ENCODE measurements at places on chromosomes 12 and 14. TPM values are rescaled to one million over a fixed set of nuclear protein-coding genes. Genes with fewer than 3 reads are reported as not detected.

The PSEN1 gene
- 39.3 TPM for total RNA-seq

The GDF3 gene
- not detected for total RNA-seq

The GPRC5D gene
- not detected for total RNA-seq

The KRT6C gene
- total RNA-seq = not detected

DNA sequence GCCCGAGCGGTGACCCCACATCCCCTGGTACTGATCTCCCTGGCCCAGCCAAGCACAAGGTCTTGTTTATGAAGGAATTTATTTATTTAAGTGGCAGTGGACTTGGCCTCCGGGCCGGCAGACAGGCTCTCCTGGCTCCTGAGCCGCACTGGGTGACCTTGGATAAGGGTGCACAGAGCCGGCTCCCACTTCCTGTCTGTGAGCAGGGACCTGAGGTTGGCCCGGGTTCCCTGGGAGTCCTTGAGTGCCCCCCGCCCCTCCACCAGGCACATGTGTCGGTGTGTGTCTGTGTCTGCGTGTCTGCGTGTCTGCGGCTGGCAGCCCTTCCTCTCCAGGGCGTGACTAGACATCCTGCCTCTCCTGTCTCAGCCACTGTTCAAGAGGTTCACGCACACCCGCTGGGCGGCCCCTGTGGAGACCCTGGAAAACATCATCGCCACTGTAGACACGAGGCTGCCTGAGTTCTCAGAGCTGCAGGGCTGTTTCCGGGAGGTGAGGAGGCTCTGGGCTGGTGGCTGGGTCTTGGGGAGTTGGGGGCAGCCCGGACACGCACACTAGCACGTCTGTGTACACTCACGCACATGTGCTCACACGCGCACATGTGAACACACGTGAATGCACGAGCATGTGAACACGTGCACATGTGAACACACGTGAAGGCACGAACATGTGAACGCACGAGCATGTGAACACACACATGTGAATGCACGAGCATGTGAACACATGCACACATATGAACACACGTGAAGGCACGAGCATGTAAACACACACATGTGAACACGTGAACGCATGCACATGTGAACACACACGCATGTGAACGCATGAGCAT lies 9.3 kb downstream of the TNFAIP2 start:
- peaks cover 78% of the 10 kb centered on the region for H3K4me1 ChIP-seq
- no peaks in the 10 kb centered on the region for H3K27me3 ChIP-seq
- no peak overlapping the region for H3K4me3 ChIP-seq

DNA sequence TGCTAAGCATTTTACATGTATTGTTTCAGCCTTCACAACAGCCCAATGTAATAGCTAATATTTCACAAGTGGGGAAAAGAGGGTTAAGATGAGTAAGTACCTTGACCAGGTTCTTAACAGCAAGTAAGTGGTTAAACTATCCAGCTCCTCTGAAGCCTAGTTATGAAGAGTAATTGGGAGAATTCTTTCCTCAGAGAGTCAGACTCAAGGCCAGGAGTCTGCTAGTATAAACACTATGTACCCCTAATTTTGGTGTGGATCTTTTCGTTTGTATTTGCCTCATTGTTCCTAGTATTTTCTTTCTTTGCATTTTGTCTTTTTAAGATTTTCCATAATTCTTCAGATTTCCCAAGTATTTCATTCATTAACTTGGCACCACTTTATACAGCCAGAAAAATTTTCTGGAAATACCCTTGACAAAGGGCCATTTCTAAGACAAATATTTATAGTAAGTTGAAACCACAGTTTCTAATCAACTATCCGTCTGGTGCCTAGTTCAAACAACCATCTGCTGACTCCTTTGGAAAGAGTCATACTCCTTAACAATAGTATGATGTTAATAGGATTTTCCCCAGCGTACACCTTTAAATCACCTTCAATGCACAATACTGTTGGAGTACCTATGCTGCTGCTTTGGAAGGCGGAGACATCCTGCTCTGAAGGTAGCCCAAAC lies 81.2 kb downstream of the SCAF11 start:
- peaks cover 5% of the 10 kb centered on the region for H3K36me3 ChIP-seq
- H3K4me3 ChIP-seq = no peak overlapping the region
- H3K27ac ChIP-seq = no peak overlapping the region
- no peak for DNase-seq

- no peaks in the 10 kb centered on the region for H3K4me1 ChIP-seq
- no peak overlapping the region for H3K4me3 ChIP-seq
- no peak overlapping the region for H3K27ac ChIP-seq
These were observed 129.1 kb downstream of the GPR135 start for GRCh38 chr14:59336098-59336497.

DNA sequence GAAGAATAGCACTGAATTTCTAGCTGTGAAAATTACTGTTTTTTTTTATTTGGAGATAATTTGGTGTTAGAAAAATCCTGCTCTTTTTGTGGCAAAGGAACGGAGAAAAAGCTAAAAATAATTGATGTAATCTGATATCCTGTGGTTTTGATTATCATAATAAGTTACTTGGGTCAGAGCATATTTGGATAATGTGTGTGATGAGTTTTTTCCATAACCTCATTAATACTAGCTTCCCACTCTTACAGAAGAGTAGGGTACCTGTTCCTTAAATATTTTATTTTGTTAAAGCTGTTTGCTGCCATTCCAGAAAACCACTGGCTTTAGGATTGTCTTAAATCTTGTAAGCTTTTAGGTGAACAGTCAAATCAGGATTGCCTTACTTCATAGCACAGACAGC lies 4.7 kb downstream of the PSMC6 start:
- peaks cover under 1% of the 10 kb centered on the region for H3K4me1 ChIP-seq
- no peak overlapping the region for H3K27ac ChIP-seq
- no peak for DNase-seq

DNA sequence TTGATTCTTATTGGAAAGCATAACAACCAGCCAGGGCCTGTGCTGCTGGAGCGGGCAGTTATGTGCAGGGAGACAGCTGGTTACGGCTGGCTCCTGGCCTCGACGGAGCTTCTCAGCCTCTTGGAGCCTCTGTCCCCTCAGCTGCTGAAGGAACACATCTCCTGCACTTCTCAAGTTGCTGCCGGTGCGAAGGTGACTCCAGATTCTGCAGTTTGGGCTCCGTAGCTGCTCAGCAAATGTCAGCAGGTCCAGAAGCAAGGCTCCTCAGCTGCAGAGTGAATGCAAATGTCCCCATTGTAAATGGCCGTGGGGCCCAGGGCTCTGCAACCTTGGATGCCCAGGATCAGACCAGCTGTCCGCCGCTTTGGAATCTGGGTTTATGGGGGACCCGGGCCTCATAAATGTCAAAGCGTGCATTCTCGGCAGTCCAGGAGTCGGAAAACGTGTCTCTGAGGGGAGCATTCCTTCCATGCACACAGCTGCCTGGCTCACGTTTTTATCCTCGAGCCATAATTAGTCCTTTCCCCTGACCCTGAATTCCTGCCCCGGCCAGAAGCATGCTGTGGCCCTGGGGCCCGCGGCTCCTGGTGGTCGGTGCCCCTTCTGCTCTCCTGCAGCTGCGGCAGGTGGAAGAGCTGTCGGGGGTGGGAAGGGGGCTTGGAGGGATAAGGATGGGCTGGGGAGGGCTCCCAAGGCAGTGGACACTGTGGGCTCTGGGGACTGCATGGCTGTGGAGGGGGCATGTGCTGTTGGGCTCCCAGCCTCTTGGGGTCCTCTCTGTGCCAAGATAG lies 106.0 kb downstream of the KIF26A start:
- no peak overlapping the region for H3K4me3 ChIP-seq
- no peaks in the 10 kb centered on the region for H3K27me3 ChIP-seq
- H3K36me3 ChIP-seq = no peaks in the 10 kb centered on the region
- DNase-seq = no peak
- H3K27ac ChIP-seq = no peak overlapping the region

- no peaks in the 10 kb centered on the region for H3K4me1 ChIP-seq
- H3K27me3 ChIP-seq = no peaks in the 10 kb centered on the region
- H3K36me3 ChIP-seq = no peaks in the 10 kb centered on the region
- no peak overlapping the region for H3K4me3 ChIP-seq
- no peak for DNase-seq
These were observed 1.4 kb upstream of the STON2 start for GRCh38 chr14:81401420-81402122.

DNA sequence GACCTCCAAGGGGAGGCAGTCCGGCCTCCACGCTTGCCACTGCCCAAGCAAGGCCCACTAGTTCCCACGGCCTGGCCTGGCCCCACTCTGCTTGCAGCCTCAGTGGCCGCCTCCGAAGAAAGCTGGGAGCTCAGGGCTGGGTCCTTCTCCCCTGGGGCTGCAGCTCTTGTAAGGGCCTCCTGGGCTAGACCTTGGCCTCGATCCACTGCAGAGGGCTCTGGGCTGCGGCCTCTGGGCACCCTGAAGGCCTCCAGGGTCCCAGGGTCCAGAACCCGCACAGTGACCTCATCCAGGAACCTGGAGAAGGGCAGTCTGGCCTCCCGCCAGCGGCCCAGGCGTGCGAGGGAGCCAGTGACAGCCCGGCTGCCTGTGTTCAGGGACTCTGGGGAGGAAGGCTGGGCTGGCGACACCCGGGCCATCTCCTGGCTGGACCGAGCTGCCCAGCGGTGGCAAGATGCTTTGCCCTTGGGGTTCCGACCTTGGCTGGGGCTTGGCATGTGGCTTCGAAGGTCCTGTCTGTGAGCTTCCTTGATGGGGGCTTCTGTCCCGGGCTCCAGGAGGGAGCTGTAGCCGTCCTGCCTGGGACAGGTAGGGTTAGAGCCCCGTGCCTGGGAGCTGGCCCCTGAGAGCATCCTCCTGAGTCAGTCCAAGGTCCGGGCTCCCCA lies 9.8 kb downstream of the BEGAIN start:
- H3K27ac ChIP-seq = no peak overlapping the region
- H3K36me3 ChIP-seq = no peaks in the 10 kb centered on the region

GRCh38 chr14:58479975-58480374 lies 52.5 kb downstream of the KIAA0586 start:
- H3K4me3 ChIP-seq = no peak overlapping the region
- H3K27me3 ChIP-seq = no peaks in the 10 kb centered on the region
- H3K27ac ChIP-seq = no peak overlapping the region

DNA sequence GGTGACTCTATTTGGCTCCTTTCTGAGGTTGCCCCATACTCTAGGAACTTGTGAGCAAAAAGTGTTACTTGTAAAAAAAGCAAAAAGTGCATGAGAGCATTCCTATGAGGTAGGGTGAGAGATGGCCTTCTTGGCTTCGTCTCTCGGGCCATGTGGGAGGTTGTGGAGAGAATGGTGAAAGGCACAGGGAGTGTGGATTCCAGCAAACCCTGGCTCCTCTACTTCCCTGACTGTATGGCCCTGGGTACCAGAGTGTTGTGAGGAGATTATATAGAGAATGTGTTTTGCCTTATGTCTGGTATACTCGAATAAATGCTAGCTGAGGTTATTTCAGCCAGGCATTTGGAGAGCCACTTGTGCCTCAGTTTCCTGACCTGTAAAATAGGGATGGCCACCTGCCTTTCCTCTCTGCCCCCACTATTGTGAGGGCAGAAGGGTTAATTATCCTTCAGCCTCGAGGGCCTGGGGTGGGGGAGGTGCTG lies 11.0 kb downstream of the PLEKHG3 start:
- H3K27me3 ChIP-seq = no peaks in the 10 kb centered on the region
- no peak overlapping the region for H3K4me3 ChIP-seq
- peak overlapping the region; percentile 34 for H3K27ac ChIP-seq
- no peaks in the 10 kb centered on the region for H3K36me3 ChIP-seq

DNA sequence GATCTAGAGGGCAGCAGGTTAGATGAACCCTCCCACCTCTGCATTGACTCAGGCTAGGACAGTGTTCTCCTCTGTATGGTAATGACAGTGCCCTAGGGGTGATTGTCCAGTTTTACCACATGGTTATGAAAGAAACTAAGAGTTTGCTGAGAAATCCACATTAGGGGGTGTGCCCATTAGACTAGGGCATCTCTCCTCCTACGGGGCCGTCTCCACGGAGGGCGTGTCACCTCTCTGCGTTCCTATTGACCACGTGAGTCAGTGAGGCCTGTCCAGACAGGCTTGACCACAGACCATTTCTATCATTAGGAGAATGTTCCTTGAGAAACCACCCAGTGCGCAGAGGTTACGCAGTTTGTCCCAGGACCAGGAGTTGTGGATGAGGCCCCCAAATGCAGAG lies 8.3 kb downstream of the MVK start:
- no peaks in the 10 kb centered on the region for H3K27me3 ChIP-seq
- H3K36me3 ChIP-seq = peaks cover 3% of the 10 kb centered on the region
- H3K4me1 ChIP-seq = no peaks in the 10 kb centered on the region
- H3K4me3 ChIP-seq = no peak overlapping the region
- no peak for DNase-seq

- DNase-seq = no peak
- no peak overlapping the region for H3K27ac ChIP-seq
- H3K4me3 ChIP-seq = no peak overlapping the region
These were observed 3.6 kb downstream of the TTC5 start for GRCh38 chr14:20302042-20302755.

DNA sequence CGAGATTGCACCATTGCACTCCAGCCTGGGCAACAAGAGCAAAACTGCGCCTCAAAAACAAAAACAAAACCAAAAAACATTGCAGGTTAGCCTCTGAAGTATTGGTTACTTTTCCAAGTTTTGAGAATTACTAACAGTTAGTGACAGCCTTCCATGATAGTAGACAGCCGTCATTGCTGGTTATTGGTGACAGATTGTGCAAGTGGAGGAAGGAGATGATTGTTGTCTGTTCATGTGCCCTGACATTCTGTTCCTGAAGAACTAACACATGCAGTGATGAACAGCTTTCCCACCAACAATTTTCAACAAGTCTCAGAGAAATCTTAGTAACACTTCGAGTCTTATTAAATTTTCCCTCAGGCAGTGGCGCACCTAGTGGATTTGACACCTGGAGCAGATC lies 89.3 kb upstream of the NAP1L1 start:
- no peak for DNase-seq
- no peak overlapping the region for H3K4me3 ChIP-seq
- no peak overlapping the region for H3K27ac ChIP-seq
- no peaks in the 10 kb centered on the region for H3K27me3 ChIP-seq
- H3K4me1 ChIP-seq = no peaks in the 10 kb centered on the region

DNA sequence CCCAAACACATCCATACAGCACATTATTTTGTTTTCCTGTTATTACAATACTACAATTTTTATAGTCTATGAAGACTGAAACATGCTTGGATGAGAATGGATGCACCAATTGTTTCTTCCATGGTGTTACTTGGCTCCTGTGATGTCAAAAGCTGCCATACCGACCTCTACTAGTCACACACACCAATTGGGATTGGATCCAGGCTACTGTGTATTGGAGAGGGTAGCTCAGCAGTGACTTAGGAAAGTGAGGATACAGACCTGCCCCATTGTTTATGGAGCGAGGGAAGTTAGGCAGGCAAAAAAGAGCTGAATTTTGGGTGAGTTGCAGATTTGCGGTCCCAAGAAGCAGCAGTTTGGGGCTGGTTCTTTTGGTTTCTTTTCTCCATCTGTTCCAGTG lies 30.8 kb upstream of the AKAP6 start:
- no peaks in the 10 kb centered on the region for H3K36me3 ChIP-seq
- H3K4me1 ChIP-seq = no peaks in the 10 kb centered on the region
- no peak overlapping the region for H3K27ac ChIP-seq
- H3K4me3 ChIP-seq = no peak overlapping the region
- H3K27me3 ChIP-seq = no peaks in the 10 kb centered on the region
- no peak for DNase-seq

All from Panc1 (cell line).